Effector memory CD4-positive, alpha-beta T cell (primary cell): ENCODE measurements at places on chromosomes 1 and 21.

GRCh38 chr1:200979574-200980451 lies 43.7 kb downstream of the KIF21B start:
- H3K4me3 ChIP-seq: no peak overlapping the region
- H3K27me3 ChIP-seq: no peaks in the 10 kb centered on the region
- no peak overlapping the region for H3K27ac ChIP-seq
- H3K4me1 ChIP-seq: no peaks in the 10 kb centered on the region
- peaks cover 90% of the 10 kb centered on the region for H3K36me3 ChIP-seq

- H3K27me3 ChIP-seq: no peaks in the 10 kb centered on the region
- no peak overlapping the region for H3K4me3 ChIP-seq
- H3K36me3 ChIP-seq: no peaks in the 10 kb centered on the region
- no peak for DNase-seq
- no peak overlapping the region for H3K27ac ChIP-seq
- H3K4me1 ChIP-seq: no peaks in the 10 kb centered on the region
Measured at GRCh38 chr1:24635195-24635843, 7.8 kb upstream of the SRRM1 start.

GRCh38 chr1:203858975-203859374 lies 2.4 kb upstream of the SNRPE start:
- peaks cover 8% of the 10 kb centered on the region for H3K36me3 ChIP-seq
- no peak for DNase-seq
- peaks cover 13% of the 10 kb centered on the region for H3K4me1 ChIP-seq

DNA sequence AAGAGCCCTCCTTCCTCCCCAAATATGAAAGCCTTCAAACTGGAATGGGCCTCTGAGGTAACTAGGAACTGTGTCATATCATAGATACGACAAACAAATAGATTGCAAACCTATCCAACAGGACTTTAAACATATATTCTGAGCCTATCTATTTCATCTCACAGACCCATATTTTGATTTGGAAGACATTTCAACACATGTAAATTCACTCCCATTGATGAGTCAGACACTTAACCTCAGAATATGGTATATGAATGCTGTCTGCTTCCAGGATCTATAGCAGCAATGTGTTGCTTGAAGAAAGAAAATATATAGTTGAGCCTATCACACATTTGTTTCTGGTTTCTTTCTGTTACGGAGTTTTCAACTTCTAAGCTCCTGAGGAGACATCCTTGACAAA lies 221.9 kb upstream of the SAMSN1 start:
- H3K27me3 ChIP-seq: no peaks in the 10 kb centered on the region
- peaks cover 5% of the 10 kb centered on the region for H3K4me1 ChIP-seq
- no peak overlapping the region for H3K4me3 ChIP-seq
- DNase-seq: no peak
- no peak overlapping the region for H3K27ac ChIP-seq
- H3K36me3 ChIP-seq: no peaks in the 10 kb centered on the region

DNA sequence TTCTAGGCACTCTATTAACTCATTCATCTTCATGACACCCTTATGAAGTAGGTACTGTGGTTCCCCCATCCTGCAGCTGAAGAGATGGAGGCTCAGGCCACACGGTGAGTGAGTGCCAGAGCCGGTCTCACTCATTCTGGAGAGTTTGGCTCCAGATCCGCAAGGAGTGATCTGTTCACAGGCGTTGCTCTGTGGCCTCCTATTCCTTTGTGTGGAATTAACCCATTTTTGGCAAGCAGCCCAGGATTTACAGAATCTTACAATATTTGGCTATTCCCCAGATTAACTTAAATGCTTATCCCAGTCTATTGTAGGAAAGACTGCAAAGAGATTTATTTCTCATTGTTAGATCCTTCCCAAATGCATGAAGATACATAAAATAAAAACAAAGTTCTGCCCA lies 29.6 kb downstream of the KIAA0040 start:
- H3K36me3 ChIP-seq: peaks cover 74% of the 10 kb centered on the region
- H3K4me1 ChIP-seq: no peaks in the 10 kb centered on the region
- no peak overlapping the region for H3K4me3 ChIP-seq
- no peak overlapping the region for H3K27ac ChIP-seq
- no peaks in the 10 kb centered on the region for H3K27me3 ChIP-seq
- no peak for DNase-seq

DNA sequence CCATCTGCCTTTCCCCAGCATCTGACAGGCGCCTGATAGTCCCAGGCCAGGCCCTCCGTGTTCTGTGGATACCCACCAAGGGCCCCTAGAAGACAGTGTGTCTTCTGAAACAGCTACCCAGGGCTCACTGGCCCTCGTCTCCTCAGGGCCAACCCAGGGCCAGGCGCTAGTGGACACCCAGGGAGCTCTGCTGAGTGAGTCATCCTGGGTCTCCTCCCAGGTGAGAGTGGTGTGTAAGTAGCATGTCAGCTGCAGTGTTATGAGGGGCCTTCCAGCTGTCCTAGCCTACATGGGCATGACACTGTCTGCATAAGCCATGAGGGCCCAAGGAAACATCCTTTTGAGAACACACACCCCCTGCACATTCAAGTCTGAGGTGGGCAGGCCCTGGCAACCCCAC lies 36.7 kb downstream of the CHD5 start:
- H3K36me3 ChIP-seq: no peaks in the 10 kb centered on the region
- H3K27me3 ChIP-seq: peaks cover 2% of the 10 kb centered on the region
- no peak overlapping the region for H3K4me3 ChIP-seq
- H3K27ac ChIP-seq: no peak overlapping the region

GRCh38 chr1:72431810-72432209 lies 149.5 kb upstream of the NEGR1 start:
- H3K36me3 ChIP-seq: no peaks in the 10 kb centered on the region
- no peaks in the 10 kb centered on the region for H3K4me1 ChIP-seq
- no peaks in the 10 kb centered on the region for H3K27me3 ChIP-seq
- no peak overlapping the region for H3K27ac ChIP-seq
- no peak overlapping the region for H3K4me3 ChIP-seq

GRCh38 chr1:197126691-197127090 lies 19.8 kb downstream of the ASPM start:
- H3K27ac ChIP-seq: no peak overlapping the region
- no peaks in the 10 kb centered on the region for H3K36me3 ChIP-seq
- H3K4me3 ChIP-seq: no peak overlapping the region
- DNase-seq: no peak
- H3K27me3 ChIP-seq: no peaks in the 10 kb centered on the region
- H3K4me1 ChIP-seq: no peaks in the 10 kb centered on the region
